ENCODE measurements at places on chromosomes 5 and 9.

GRCh38 chr5:13629218-13629617 lies 315.3 kb downstream of the DNAH5 start:
- DNase-seq = no peak

- DNase-seq = no peak
These were observed 166.1 kb downstream of the HACD4 start for GRCh38 chr9:20865347-20865746.

GRCh38 chr5:31283326-31283725 lies 89.8 kb downstream of the CDH6 start:
- no peak for DNase-seq

DNA sequence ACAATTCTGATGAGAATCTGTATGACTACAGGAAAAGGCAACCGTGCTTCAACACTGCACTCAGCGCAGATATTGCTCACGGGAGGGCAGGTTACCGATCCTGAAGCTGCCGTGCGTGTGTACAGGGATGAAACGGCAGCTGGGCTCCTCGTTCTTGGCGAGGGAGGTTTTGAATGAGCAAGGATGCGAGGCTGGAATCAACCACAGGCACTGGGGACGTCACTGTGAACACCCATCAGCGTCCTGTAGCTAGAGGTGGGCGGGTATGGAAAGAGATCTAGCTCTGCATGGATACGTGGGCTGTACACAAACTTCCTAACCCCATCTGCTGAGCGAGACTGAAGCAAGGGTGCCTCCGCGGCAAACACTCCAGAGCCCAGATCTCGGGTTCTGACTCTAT lies 84.3 kb upstream of the COL5A1 start:
- no peak for DNase-seq

DNA sequence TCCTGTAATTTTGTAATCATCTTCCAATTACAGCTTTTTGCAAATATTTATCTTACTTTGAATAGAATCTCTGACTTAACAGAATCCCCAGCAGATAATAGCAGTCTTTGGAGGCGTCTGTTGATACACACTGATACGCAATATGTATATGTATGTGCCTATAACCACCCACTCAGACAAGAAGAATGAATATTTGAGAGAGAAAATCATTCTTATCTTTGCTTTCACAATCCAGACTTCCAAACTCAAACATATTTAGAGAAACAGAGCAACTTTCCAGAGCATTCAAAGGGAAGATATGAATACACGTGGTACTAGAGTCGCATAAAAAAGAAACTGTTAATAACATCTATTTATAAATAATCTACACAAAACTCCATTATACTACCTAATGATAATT lies 6.1 kb downstream of the RORB start:
- DNase-seq = no peak

DNA sequence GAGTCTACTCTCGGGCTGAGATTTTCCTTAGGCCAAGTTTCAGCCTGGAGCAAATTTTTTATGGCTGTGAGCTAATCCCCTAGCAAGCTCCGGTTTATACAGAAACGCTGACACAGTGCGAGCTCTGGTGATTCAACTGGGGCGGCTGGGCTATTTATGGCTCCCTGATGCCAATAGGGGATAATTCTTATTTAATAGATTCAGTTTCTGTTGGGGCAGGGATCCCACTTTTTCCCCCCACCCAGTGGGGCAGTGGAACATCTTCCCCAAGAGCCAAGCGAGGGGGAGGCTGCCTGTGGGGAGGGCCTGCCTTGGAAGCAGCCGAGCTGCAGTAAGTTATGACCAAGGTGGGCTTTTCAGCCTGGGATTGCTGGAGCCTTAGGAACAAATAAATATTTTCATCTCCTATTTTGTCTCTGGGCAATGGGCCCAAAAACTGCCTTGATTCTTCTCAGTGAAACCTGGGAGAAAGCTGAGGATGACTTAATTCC lies 129.1 kb downstream of the MACROH2A1 start:
- no peak for DNase-seq

- DNase-seq = peak; percentile 21
These were observed 75.5 kb upstream of the PRRC1 start for GRCh38 chr5:127441799-127442484.

GRCh38 chr5:144794922-144795321 lies 624.2 kb downstream of the KCTD16 start:
- no peak for DNase-seq
